ENCODE measurements at places on chromosomes 7 and 10.

GRCh38 chr7:37901890-37902524 lies 14.6 kb downstream of the SFRP4 start:
- DNase-seq = no peak

GRCh38 chr7:149289856-149290255 lies 27.9 kb downstream of the ZNF783 start:
- no peak for DNase-seq

DNA sequence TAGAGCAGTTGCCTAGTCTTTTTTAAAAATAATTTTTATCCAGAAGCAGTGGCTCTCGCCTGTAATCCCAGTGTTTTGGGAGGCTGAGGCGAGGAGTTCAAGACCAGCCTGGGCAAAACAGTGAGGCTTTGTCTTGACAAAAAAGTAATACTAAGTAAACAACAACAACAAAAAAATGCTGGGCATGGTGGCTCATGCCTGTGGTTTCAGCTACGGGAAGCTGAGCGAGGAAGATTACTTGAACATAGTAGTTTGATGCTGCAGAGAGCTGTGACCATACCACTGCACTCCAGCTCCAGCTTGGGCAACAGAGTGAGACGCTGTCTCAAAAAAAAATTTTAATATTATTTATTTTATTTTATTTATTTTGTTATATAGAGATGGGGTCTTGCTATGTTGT lies 31.3 kb upstream of the TPST1 start:
- DNase-seq = no peak

DNA sequence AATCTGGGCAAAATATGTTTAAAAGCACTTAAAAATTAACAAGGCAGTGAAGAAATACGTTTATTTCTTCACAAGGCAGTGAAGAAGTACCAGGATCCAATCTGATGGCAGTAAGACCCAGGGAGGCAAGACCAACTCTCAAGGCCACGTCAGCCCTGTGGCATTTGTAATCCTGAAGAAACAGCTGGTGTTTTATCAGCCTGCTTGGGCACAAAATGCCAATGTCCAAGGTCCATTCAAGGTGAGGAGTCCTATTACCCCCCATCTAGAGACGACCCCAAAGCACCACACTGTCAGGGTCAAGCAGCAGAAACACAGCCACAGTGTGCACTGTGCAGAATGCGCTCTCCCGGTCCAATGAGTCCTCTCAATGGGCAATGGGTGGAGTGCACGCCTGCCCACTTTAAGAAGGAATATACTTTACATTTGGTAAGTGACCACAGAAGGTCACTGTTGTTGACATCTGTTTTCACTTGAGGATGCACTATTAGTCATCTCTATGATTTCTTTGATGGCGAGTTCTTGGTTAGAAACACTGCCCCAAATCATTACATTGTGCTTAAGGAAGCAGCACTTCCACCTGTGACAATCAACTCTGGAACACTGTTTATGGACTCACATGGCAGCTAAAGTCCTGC lies 12.8 kb downstream of the CPXM2 start:
- no peak for DNase-seq

DNA sequence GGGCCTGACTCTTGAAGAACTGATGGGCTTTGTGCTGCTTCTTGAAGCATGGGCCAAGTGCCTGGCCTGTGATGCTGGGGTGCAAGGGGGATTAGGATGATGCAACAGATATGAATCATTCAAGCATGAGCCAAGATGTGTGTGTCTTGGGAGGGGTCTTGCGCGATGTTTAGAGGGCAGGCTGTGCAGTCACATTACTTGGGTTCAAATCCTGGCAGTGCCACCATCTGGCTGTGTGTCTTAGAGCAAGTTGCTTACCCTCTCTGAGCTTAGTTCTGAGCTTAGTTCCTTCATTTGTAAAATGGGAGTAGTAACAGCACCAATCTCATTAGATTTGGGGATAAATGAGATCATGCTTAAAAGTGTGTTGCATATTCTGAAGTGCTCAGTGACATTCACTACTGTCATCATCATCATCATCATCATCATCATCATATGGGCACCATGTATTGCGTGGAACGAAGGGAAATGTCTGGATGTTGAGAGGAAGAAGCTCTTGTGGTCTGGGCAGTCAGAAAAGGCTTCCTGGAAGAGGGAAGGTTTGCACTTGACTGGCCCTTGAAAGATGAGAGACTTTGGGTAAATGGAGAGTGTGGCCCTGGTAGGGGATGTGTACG lies 9.3 kb downstream of the UNC5B start:
- no peak for DNase-seq

Data from NCI-H2029 treated with DMSO at 0.1 percent for 48 hours (cell line).